ENCODE measurements at places on chromosomes 2 and 18.

DNA sequence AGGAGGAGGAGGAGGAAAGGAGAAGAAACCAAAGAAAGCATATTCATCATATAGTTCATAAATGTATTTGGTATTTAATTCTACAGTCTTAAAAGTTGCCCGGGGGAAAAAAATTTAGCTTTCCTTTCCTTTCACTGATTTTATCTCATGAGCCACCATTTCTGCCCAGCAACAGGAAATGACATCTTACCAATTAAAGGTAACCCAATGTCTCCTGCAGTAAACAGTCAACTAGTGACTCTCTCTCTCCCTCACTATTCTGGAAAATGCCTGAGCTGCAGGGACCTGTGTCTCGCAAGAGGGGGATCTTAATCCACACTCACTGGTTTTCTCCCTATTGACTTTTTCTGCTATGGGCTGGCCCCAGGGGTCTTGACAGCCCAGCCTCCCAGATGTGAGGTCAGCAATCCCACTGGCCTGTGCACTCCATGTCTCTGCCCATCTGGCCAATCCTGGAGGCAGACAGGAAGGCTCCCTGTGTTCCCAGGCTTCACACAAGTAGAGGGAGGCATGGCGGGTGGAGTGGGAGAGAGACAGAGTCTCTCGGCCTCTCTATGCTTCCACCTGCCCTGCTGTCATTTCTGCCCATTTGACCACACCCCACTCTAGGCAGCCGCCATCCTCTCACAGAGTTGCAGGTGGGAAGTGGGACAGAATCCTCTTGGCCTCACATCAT is 85.4 kb upstream of the CABLES1 start:
- DNase-seq: no peak

GRCh38 chr2:229586012-229586411 is 128.3 kb downstream of the DNER start:
- DNase-seq: no peak

- DNase-seq: no peak
Measured at GRCh38 chr18:42005782-42006181, 50.7 kb downstream of the PIK3C3 start.

GRCh38 chr2:119233326-119234020 is 9.8 kb downstream of the STEAP3 start:
- DNase-seq: no peak

DNA sequence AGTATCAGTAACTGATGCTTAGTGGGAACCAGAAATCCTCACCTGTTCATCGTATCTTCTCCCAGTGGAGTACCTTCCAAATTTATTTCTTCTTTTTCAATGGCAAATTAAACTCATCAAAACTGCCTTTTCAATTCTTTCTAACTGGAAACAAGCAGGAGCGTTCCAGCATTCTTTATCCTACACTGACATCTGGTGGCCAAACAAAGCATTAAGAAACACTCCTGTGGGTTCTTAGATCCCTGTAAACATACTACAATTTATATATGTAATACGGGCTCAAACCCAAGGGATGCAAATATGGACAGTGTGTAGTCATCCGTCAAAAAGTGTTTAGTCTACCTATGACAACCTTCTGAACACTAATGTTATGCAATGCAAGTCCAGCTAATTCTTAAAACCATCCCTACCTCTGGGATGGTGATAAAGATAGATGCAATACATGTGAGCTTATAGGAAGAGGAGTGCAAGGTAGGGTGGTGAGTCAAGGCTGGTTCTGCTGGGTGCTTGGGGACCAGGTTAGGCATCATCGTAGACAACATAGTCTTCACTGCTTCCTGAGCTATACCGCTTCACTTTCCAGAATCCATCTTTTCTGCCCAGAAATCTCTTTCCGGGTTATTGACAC is 375.0 kb downstream of the CTNNA2 start:
- no peak for DNase-seq

GRCh38 chr2:176650838-176651555 is 381.8 kb downstream of the MTX2 start:
- no peak for DNase-seq

- DNase-seq: no peak
Measured at GRCh38 chr2:238286551-238286950, 1.9 kb downstream of the PER2 start.

GRCh38 chr2:239143858-239144712 is 256.7 kb downstream of the HDAC4 start:
- no peak for DNase-seq

GRCh38 chr18:28153485-28154065 is 23.4 kb downstream of the CDH2 start:
- DNase-seq: no peak

DNA sequence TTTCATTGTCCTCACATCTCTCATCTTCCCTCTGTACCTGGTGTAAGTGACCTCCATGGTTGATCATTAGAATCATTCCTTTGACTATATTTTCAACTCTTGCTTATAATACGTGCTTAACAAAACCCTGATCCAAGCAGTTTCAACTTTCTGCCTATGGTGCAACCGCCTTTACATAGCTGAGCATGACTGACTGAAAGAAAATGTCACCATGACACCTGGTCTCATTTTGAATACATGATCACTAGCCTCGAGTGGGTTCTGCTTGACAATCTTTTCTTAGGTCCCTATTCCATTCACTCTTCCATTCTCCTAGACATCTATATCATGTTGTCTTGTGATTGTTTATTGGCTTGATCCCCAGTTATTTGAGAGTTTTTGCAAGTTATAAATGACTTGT is 78.9 kb upstream of the STAM2 start:
- DNase-seq: no peak

Data from NCI-H2171 (cell line).